ENCODE measurements at places on chromosomes 5 and 9. TPM values are rescaled to one million over a fixed set of nuclear protein-coding genes. Genes with fewer than 3 reads are reported as not detected.

Gene ARL14EPL
- not detected for polyA plus RNA-seq

Gene DAB2IP
- 33.4 TPM for polyA plus RNA-seq

Gene SOX30
- polyA plus RNA-seq = 0.52 TPM

Gene PCDHGA3
- polyA plus RNA-seq = 2.6 TPM

Gene PCDHB5
- 8.7 TPM for polyA plus RNA-seq

Gene SDHA
- polyA plus RNA-seq = 75.7 TPM

Gene PRDM9
- not detected for polyA plus RNA-seq

Gene SLC2A6
- 0.76 TPM for polyA plus RNA-seq

Gene C1QTNF2
- 2.2 TPM for polyA plus RNA-seq

Gene PTGDS
- polyA plus RNA-seq = 37.2 TPM

Gene NAIP
- polyA plus RNA-seq = 20.1 TPM

Gene SNCB
- polyA plus RNA-seq = not detected

Gene PRSS3
- polyA plus RNA-seq = 2.4 TPM

Gene FOXD4L3
- not detected for polyA plus RNA-seq

Gene THBS4
- 12.2 TPM for polyA plus RNA-seq

Gene NUTM2F
- polyA plus RNA-seq = not detected

Gene IL5
- polyA plus RNA-seq = not detected

Gene ADRB2
- polyA plus RNA-seq = 0.36 TPM

Gene ANKRD34B
- polyA plus RNA-seq = 0.29 TPM

Gene ALG2
- 42.8 TPM for polyA plus RNA-seq

Gene PCDHGB6
- 8.8 TPM for polyA plus RNA-seq

Gene IL9
- polyA plus RNA-seq = not detected

Gene SPATA31C1
- 0.41 TPM for polyA plus RNA-seq

Gene OBP2B
- 0.29 TPM for polyA plus RNA-seq

Gene MEIKIN
- not detected for polyA plus RNA-seq

Gene WNK2
- 10.3 TPM for polyA plus RNA-seq

Gene ACTBL2
- not detected for polyA plus RNA-seq

Gene TPRN
- polyA plus RNA-seq = 12.7 TPM

Gene CENPK
- 40.1 TPM for polyA plus RNA-seq

Gene PTGS1
- polyA plus RNA-seq = 5.9 TPM
